Neural progenitor cell (in vitro differentiated cells): ENCODE measurements at places on chromosomes 13 and 19. TPM values are rescaled to one million over a fixed set of nuclear protein-coding genes. Genes with fewer than 3 reads are reported as not detected.

GRCh38 chr19:13152356-13152973 lies 2.3 kb downstream of the IER2 start:
- DNase-seq: peak; percentile 71
- H3K27me3 ChIP-seq: peaks cover 6% of the 10 kb centered on the region
- peak overlapping the region; percentile 91 for H3K4me3 ChIP-seq
- no peaks in the 10 kb centered on the region for H3K36me3 ChIP-seq
- peaks cover 8% of the 10 kb centered on the region for H3K4me1 ChIP-seq
- peak overlapping the region; percentile 97 for H3K27ac ChIP-seq

GRCh38 chr13:111897178-111897845 lies 169.6 kb upstream of the SOX1 start:
- DNase-seq: no peak
- H3K36me3 ChIP-seq: no peaks in the 10 kb centered on the region
- no peak overlapping the region for H3K27ac ChIP-seq

DNA sequence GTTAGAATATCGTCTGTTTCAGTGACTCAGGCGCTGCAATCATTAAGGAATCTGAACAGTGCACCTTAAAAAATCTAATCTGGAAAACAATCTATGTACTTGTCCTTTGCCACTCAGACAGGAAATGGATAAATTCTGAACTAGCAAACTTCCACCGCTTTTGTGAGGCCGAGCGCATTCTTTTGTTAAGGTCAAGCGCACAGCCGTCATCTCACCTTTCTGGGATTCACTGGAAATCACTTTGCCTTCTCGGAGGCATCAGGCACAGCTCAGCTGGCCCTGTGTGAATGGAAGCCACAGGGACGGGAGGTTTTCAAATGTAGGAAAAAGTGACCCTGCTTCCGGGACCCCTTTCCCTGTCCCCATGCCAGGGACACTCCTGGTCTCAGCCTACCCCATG lies 28.2 kb upstream of the SPACA7 start:
- H3K27ac ChIP-seq: no peak overlapping the region
- no peaks in the 10 kb centered on the region for H3K27me3 ChIP-seq
- H3K4me3 ChIP-seq: no peak overlapping the region
- peaks cover 76% of the 10 kb centered on the region for H3K4me1 ChIP-seq
- no peaks in the 10 kb centered on the region for H3K36me3 ChIP-seq
- DNase-seq: no peak

DNA sequence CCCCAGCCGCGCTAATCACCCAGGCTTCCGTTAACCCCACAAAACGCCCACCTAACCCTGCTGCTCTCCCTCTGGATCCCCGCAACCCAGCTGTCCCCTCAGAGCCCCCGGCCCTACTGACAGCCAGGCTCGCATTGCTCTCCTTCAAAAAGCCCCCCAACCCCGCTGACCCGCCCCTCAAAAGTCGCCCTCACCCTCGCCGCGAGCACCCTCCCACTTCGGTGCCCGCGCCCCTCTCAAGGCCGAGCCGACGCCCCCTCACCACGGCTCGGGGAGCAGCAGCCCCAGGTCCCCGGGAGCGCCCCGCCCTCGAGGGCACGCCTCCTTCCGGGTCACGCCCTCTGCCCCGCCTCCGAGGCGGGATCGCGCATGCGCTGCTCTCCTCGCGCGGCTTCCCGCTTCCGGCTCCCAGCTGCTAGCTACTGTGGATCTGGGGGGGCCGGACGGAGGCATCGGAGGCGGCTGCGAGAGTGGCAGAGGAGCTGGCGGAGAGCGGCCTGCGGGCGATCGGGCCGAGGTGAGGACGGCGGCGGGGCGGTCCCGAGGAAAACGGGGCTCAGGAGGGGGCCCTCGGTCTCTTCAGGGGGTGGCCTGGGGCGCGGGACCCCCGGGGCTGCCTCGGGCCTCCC lies 46.1 kb downstream of the ARHGEF18 start:
- peak overlapping the region; percentile 99 for H3K4me3 ChIP-seq
- H3K36me3 ChIP-seq: no peaks in the 10 kb centered on the region
- no peak overlapping the region for H3K27ac ChIP-seq
- peaks cover 6% of the 10 kb centered on the region for H3K4me1 ChIP-seq

- no peak overlapping the region for H3K4me3 ChIP-seq
- no peak overlapping the region for H3K27ac ChIP-seq
- no peaks in the 10 kb centered on the region for H3K4me1 ChIP-seq
- DNase-seq: no peak
- H3K36me3 ChIP-seq: no peaks in the 10 kb centered on the region
- no peaks in the 10 kb centered on the region for H3K27me3 ChIP-seq
These were observed 243.0 kb downstream of the PCDH17 start for GRCh38 chr13:57874530-57874929.

DNA sequence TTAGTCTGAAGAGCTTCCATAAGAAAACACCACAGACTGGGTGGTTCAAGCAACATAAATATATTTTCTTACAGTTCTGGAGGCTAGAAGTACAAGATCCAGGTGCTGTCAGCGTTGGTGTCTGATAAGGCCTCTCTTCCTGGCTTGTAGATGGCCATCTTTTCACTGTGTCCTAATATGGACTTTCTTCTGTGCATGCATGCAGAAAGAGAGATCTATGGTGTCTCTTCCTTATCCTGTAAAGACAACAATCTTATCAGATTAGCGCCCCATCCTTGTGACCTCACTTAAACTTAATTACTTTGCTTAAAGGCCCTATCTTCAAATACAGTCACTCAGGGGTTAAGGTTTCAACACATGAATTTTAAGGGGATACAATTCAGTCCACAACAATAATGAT lies 14.1 kb upstream of the NDFIP2 start:
- H3K27ac ChIP-seq: no peak overlapping the region
- no peaks in the 10 kb centered on the region for H3K36me3 ChIP-seq
- DNase-seq: no peak
- no peaks in the 10 kb centered on the region for H3K4me1 ChIP-seq
- no peaks in the 10 kb centered on the region for H3K27me3 ChIP-seq

KLK3 gene
- total RNA-seq: not detected in 2 replicates

ZNRF4 gene
- total RNA-seq: not detected in 2 replicates

GRCh38 chr19:41476583-41476982 lies 33.6 kb downstream of the ERICH4 start:
- no peaks in the 10 kb centered on the region for H3K36me3 ChIP-seq
- H3K4me1 ChIP-seq: no peaks in the 10 kb centered on the region
- H3K27me3 ChIP-seq: no peaks in the 10 kb centered on the region
- DNase-seq: no peak

GRK1 gene
- total RNA-seq: 0.40 TPM in 1 of 2 replicates, not detected in the other

GRCh38 chr19:13098277-13099072 lies 4.2 kb downstream of the LYL1 start:
- H3K4me3 ChIP-seq: no peak overlapping the region
- H3K27me3 ChIP-seq: peaks cover 96% of the 10 kb centered on the region
- no peak overlapping the region for H3K27ac ChIP-seq
- no peaks in the 10 kb centered on the region for H3K36me3 ChIP-seq

DNA sequence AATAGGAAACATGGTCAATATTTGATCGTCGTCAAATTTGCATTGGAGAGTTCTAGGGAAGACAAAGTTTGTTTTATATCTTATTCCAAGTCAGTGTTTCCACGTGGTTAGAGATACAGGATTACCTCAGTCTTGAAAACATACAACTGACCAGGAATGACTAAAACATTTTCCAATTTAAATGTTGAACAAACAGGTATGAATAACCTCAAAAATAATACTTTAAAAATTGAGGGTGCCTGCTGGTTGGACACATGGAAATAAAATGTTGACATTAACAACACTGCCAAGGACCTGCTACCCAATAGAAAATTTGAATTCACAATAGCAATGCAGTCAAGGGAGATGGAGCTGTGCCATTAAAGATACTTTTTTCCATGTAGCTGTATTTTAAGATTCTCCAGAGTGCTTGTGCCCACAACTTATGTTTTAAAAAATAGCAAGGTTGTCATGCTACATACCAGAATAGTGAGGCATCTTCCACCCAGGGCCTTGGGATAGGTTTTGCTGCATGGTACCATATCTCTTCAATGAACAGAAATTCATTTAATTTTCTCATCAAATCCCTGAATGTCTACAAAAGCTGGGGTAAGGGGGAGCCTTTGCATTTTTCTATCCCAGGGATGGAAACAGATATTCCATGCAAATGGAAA lies 260.8 kb downstream of the EFNB2 start:
- DNase-seq: no peak
- peaks cover 26% of the 10 kb centered on the region for H3K4me1 ChIP-seq
- H3K4me3 ChIP-seq: no peak overlapping the region
- no peak overlapping the region for H3K27ac ChIP-seq
- H3K27me3 ChIP-seq: no peaks in the 10 kb centered on the region
- H3K36me3 ChIP-seq: no peaks in the 10 kb centered on the region

GRCh38 chr13:59701261-59701660 lies 462.5 kb downstream of the DIAPH3 start:
- H3K4me3 ChIP-seq: no peak overlapping the region
- peaks cover 17% of the 10 kb centered on the region for H3K4me1 ChIP-seq
- DNase-seq: no peak
- no peaks in the 10 kb centered on the region for H3K27me3 ChIP-seq
- H3K36me3 ChIP-seq: no peaks in the 10 kb centered on the region
- no peak overlapping the region for H3K27ac ChIP-seq

TUBB4A gene
- 2.4 and 7.3 TPM in 2 replicates for total RNA-seq

DNA sequence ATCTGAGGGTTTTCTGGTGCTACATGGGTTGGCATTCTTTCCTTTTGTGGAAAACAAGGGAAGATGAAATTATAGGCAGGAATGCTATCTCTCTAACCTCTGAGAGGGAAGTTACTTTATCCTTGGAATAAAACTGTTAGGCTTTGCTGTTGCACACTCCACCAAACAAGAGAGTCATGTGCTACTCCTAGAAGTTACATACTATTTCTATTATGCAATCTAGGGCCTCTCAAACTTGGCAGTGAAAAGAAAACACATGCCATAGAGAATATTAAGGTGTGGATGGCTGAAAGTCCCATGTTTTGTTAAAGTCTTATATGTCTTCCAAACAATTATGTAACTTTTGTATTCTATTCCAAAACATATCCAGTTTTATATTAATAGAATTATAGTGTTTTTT lies 367.9 kb downstream of the SLC7A1 start:
- no peaks in the 10 kb centered on the region for H3K27me3 ChIP-seq
- H3K4me3 ChIP-seq: no peak overlapping the region
- DNase-seq: no peak
- H3K36me3 ChIP-seq: no peaks in the 10 kb centered on the region
- no peak overlapping the region for H3K27ac ChIP-seq

CCDC70 gene
- not detected in 2 replicates for total RNA-seq

SYDE1 gene
- total RNA-seq: 8.0 and 25.2 TPM in 2 replicates

BICRA gene
- total RNA-seq: 6.4 and 15.6 TPM in 2 replicates

- no peaks in the 10 kb centered on the region for H3K27me3 ChIP-seq
- DNase-seq: no peak
- H3K4me1 ChIP-seq: peaks cover 18% of the 10 kb centered on the region
- no peak overlapping the region for H3K27ac ChIP-seq
- H3K4me3 ChIP-seq: no peak overlapping the region
These were observed 15.3 kb downstream of the ZAR1L start for GRCh38 chr13:32299893-32300292.

DNA sequence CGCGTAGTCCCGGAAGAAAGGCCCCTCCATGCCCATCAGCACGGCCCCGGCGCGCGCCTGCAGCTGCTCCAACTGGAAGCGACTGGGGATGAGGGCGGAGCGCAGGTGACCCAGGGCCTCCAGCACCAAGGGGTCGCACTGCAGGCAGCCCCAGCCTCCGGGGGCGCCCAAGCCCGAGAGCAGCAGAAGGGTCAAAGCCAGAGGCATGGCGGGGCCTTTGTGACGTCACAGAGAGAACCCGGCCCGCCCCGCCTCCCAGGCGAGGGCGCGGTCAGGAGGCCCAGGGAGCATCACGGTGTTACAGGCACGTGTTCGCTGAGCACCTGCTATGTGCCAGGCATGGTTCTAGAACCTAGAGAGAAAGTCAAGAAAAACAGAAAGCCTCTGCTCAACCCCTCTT lies at the start of gene IZUMO2:
TSS of gene IZUMO2 (minus strand) at position 294 of the 400 bp plus-strand sequence. CDS start at position 207, 87 bp downstream.
- H3K27ac ChIP-seq: no peak within 1 kb of the TSS
- H3K4me1 ChIP-seq: no peaks in the 10 kb centered on the region
- H3K4me3 ChIP-seq: no peak within 1 kb of the TSS
- no peaks in the 10 kb centered on the region for H3K36me3 ChIP-seq
- DNase-seq: no peak

TRPM4 gene
- 3.1 and 11.2 TPM in 2 replicates for total RNA-seq

PDE4C gene
- total RNA-seq: 0.28 and 0.62 TPM in 2 replicates

ZIC2 gene
- total RNA-seq: 52.4 and 87.3 TPM in 2 replicates

- no peak for DNase-seq
- H3K27ac ChIP-seq: no peak overlapping the region
- H3K27me3 ChIP-seq: peaks cover 14% of the 10 kb centered on the region
- H3K4me3 ChIP-seq: no peak overlapping the region
- peaks cover 23% of the 10 kb centered on the region for H3K4me1 ChIP-seq
These were observed 7.1 kb upstream of the KL start for GRCh38 chr13:33008946-33009722.

SLC44A2 gene
- 45.6 and 81.8 TPM in 2 replicates for total RNA-seq

DNA sequence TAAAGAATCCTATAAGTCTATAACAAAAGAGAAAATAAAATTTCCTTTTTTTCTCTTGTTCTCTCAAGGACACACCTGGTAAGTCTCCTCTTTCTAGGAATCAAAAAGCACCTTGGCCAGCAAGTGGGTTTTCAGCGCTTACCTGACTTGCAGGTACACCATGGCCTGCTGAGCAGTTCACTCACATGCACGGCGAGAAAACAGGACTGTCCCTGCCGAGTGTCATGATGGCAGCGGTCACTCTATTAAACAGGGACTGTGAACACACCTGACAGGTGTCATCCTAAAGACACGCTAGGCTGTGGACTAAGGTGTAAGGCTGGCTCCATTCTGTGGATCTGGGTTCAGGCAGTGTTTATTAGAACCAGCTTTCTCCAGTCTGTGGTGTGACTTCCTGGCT lies 170.2 kb downstream of the TEX29 start:
- no peak overlapping the region for H3K4me3 ChIP-seq
- H3K27me3 ChIP-seq: no peaks in the 10 kb centered on the region
- no peaks in the 10 kb centered on the region for H3K36me3 ChIP-seq
- no peaks in the 10 kb centered on the region for H3K4me1 ChIP-seq

MAP2K2 gene
- total RNA-seq: 69.7 and 176 TPM in 2 replicates

SLITRK6 gene
- total RNA-seq: 0.59 and 0.75 TPM in 2 replicates

KCNRG gene
- 0.88 and 2.1 TPM in 2 replicates for total RNA-seq

- no peak for DNase-seq
- H3K4me1 ChIP-seq: no peaks in the 10 kb centered on the region
- H3K27me3 ChIP-seq: no peaks in the 10 kb centered on the region
- no peak overlapping the region for H3K27ac ChIP-seq
- H3K36me3 ChIP-seq: no peaks in the 10 kb centered on the region
These were observed 11.1 kb upstream of the TDRD12 start for GRCh38 chr19:32708457-32708856.

- no peak overlapping the region for H3K27ac ChIP-seq
- DNase-seq: peak; percentile 52
- no peaks in the 10 kb centered on the region for H3K36me3 ChIP-seq
These were observed 41.0 kb downstream of the KL start for GRCh38 chr13:33057019-33057780.

SELENOV gene
- total RNA-seq: 0.73 and 6.2 TPM in 2 replicates

- peak; percentile 23 for DNase-seq
- no peak overlapping the region for H3K4me3 ChIP-seq
- no peaks in the 10 kb centered on the region for H3K4me1 ChIP-seq
These were observed 10.1 kb upstream of the GTF2F1 start for GRCh38 chr19:6402837-6403608.

GRCh38 chr19:56324436-56324835 lies 9.8 kb upstream of the ZSCAN5A start:
- H3K4me3 ChIP-seq: no peak overlapping the region
- DNase-seq: no peak
- no peaks in the 10 kb centered on the region for H3K27me3 ChIP-seq
- H3K36me3 ChIP-seq: no peaks in the 10 kb centered on the region
